ENCODE measurements at places on chromosomes 6 and 20. TPM values are rescaled to one million over a fixed set of nuclear protein-coding genes. Genes with fewer than 3 reads are reported as not detected.
A peak's percentile ranks its signal among the peaks of the same experiment; 100 is the strongest.

- H3K27ac ChIP-seq, result no peak overlapping the region
- H3K4me1 ChIP-seq, result no peaks in the 10 kb centered on the region
- DNase-seq, result no peak
- H3K4me3 ChIP-seq, result no peak overlapping the region
- H3K27me3 ChIP-seq, result no peaks in the 10 kb centered on the region
These were observed 61.4 kb upstream of the LOC128125822 start for GRCh38 chr6:63510849-63511248.

- no peaks in the 10 kb centered on the region for H3K27me3 ChIP-seq
- H3K27ac ChIP-seq, result peak within 1 kb of the TSS; percentile 15
- peak within 1 kb of the TSS; percentile 76 for H3K4me3 ChIP-seq
- H3K4me1 ChIP-seq, result peaks cover 14% of the 10 kb centered on the region
- DNase-seq, result no peak
- H3K36me3 ChIP-seq, result no peaks in the 10 kb centered on the region
These were observed at the start of gene STX11 for GRCh38 chr6:144149894-144150709. STX11 (plus strand) TSS chr6:144150517; CDS start chr6:144186628, 36,111 bp downstream.

Gene TREM2
- total RNA-seq, result 9.8 TPM

GRCh38 chr6:120198033-120198432, 848.5 kb upstream of the MAN1A1 start:
- no peaks in the 10 kb centered on the region for H3K36me3 ChIP-seq
- DNase-seq, result no peak
- H3K27me3 ChIP-seq, result no peaks in the 10 kb centered on the region
- H3K4me3 ChIP-seq, result no peak overlapping the region
- no peaks in the 10 kb centered on the region for H3K4me1 ChIP-seq
- no peak overlapping the region for H3K27ac ChIP-seq

Gene TUBB2B
- total RNA-seq, result 3.2 TPM

GRCh38 chr6:169169375-169169774, 84.3 kb downstream of the THBS2 start:
- H3K27me3 ChIP-seq, result no peaks in the 10 kb centered on the region
- no peak for DNase-seq
- peaks cover 41% of the 10 kb centered on the region for H3K4me1 ChIP-seq
- H3K36me3 ChIP-seq, result no peaks in the 10 kb centered on the region

DNA sequence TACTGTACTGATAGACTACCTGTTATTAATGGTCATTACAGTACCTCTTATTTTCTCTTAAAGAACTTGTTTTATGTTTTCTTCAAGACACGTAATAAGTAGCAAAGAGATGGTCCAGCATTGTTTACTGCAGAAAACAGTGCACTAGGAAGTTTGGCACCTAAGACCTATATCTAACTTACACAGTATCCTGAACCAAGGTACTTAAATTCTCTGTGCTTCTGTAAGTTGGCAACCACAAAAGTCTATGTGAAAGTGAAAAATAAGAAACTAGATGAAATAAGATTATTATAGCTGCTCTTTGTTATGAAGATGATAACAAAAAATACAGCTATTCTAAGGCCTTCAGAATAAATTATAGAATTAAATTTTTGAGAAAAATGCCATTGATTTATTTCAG, 411.7 kb upstream of the SOX4 start:
- H3K27ac ChIP-seq, result no peak overlapping the region
- DNase-seq, result no peak
- no peaks in the 10 kb centered on the region for H3K36me3 ChIP-seq
- H3K4me3 ChIP-seq, result no peak overlapping the region
- H3K27me3 ChIP-seq, result no peaks in the 10 kb centered on the region

Measured in thoracic aorta (tissue), 2 donors.